Endothelial cell of umbilical vein (primary cell): ENCODE measurements at places on chromosomes 7 and 10. TPM values are rescaled to one million over a fixed set of nuclear protein-coding genes. Genes with fewer than 3 reads are reported as not detected.

The IDI2 gene
- not detected in 2 replicates for polyA plus RNA-seq

The FGFBP3 gene
- polyA plus RNA-seq: 0.11 TPM in 2 replicates

DNA sequence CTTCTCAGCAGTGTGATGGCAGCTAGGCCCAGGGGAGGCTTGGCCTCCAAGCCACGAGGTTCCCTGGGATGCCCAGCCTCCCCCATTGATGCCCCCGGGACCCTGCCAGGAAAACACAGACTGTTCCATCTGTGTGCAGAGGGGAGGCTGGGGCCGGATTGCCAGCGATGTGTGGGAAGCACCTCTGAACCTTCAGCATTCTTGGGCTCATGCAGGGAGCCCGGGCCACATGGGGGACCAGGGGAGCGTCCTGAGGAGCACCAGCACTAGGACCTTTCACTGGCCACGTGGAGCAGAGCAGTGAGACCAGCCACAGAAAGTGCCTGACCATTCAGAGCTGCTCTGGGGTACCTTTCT lies 2.6 kb downstream of the IMPDH1 start:
- H3K4me1 ChIP-seq: peaks cover 28% of the 10 kb centered on the region
- H3K27ac ChIP-seq: no peak overlapping the region
- no peak overlapping the region for H3K4me3 ChIP-seq
- DNase-seq: no peak
- no peaks in the 10 kb centered on the region for H3K36me3 ChIP-seq
- no peaks in the 10 kb centered on the region for H3K27me3 ChIP-seq

- DNase-seq: peak; percentile 74
- H3K27me3 ChIP-seq: no peaks in the 10 kb centered on the region
- no peaks in the 10 kb centered on the region for H3K36me3 ChIP-seq
- peaks cover 27% of the 10 kb centered on the region for H3K4me1 ChIP-seq
Observed at GRCh38 chr7:3436746-3437145, 135.7 kb downstream of the SDK1 start.

DNA sequence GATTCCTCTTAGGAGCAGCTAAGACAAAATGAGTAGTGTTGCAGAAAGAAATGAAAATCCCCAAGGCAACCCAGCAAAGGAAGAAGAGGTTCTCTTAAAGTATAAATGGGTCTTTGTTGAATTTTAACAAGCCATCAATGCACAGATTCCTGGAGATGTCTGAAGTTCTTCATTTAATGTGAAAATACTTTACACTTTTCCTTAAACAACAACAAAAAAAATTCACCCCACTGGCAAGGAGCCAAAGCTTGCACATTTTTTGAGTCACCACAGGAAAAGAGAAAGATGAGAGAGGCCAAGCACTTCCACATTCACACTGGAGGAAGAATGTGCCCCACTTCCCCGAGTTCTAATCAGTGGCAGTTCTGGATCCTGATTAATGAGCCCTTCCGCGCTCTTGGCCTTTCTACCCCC lies 286.4 kb upstream of the MEOX2 start:
- no peaks in the 10 kb centered on the region for H3K36me3 ChIP-seq
- H3K27ac ChIP-seq: no peak overlapping the region
- DNase-seq: peak; percentile 87
- peaks cover 23% of the 10 kb centered on the region for H3K4me1 ChIP-seq
- no peak overlapping the region for H3K4me3 ChIP-seq
- H3K27me3 ChIP-seq: no peaks in the 10 kb centered on the region

DNA sequence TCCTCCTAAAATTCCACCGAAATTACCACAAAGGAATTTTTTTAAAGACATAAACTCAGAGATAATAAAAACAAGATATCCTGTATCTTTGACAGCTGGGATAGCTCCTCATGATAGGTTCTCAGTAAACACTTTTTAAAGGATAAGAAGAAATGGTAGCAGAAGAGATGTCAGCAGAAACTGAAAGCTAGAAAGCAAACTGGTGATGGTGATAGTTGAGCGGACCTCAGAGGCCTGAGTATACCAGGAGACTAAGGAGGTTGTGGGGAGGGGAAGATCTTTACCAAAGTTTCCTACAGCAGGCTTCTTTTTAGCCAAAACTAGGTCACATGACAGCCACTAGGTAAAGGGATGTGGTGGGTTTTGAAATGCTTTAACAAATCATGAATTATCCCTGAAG lies 22.5 kb downstream of the PCGF5 start:
- no peak overlapping the region for H3K27ac ChIP-seq
- no peak for DNase-seq
- peaks cover 9% of the 10 kb centered on the region for H3K4me1 ChIP-seq
- H3K36me3 ChIP-seq: no peaks in the 10 kb centered on the region

GRCh38 chr10:92916433-92916832 lies 68.1 kb downstream of the EXOC6 start:
- H3K27ac ChIP-seq: no peak overlapping the region
- peaks cover 14% of the 10 kb centered on the region for H3K36me3 ChIP-seq
- no peaks in the 10 kb centered on the region for H3K27me3 ChIP-seq
- H3K4me1 ChIP-seq: no peaks in the 10 kb centered on the region
- DNase-seq: no peak

DNA sequence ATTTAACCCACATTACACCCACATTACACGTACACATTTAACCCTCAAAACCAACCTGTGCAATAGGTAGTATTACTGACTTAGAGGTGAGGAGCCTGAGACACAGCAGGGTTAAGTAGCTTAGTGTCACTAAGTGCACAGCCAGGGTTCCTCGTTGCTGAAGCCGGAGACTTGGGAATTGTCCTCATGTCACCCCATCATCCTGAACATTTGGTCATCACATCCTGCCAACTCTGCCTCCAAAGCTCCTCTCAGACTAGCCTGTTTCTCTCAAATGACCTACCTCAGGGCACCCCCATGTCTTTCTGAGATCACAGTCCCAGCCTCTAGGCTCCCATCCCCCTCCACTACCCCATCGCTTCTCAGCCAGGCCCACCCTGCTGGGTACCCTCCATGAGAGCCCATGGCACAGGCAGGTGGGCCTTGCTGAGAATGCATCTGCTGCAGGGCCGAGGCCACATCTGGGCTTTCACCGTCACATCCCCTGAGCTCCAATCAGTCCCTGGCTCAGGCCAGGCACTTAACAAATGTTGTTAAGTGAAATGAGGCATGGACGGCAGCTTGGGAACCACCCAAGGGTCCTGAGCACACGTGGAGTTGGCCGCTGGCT lies 21.1 kb upstream of the PCBD1 start:
- H3K27ac ChIP-seq: no peak overlapping the region
- H3K36me3 ChIP-seq: no peaks in the 10 kb centered on the region
- no peak for DNase-seq
- H3K27me3 ChIP-seq: peaks cover 4% of the 10 kb centered on the region
- H3K4me1 ChIP-seq: no peaks in the 10 kb centered on the region

DNA sequence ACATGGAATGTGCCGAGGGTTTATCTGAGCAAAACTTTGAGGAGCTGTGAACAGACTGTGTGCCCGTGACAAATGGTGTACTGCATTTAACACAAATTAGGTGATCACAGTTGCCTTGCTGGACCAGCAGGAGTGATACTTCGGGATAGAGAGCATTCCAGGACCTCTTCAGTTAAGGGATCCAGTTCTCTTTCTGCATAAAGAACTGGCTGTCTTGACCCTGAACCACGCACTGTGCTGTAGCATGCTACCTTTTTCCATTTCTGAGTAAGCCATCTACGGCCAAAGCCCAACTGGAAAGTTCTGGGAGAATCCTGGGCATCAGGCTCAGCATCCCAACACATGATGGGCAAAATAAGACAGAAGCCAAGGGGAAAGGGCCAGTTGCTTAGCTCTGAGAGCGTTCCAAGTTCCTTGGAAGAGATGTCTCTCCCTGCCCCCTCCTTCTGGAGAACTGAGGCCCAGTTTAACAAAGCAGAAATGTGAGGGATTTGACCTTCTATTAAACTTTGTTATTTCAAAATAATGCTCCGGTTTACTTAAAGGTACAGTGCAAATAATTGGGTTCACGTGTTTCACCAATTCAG lies 37.9 kb upstream of the ADD3 start:
- no peak for DNase-seq
- H3K4me1 ChIP-seq: peaks cover 33% of the 10 kb centered on the region
- H3K27me3 ChIP-seq: no peaks in the 10 kb centered on the region
- no peaks in the 10 kb centered on the region for H3K36me3 ChIP-seq
- no peak overlapping the region for H3K27ac ChIP-seq
- no peak overlapping the region for H3K4me3 ChIP-seq

GRCh38 chr10:55330486-55330885 lies 529.5 kb upstream of the PCDH15 start:
- no peak for DNase-seq
- no peaks in the 10 kb centered on the region for H3K36me3 ChIP-seq

- H3K4me1 ChIP-seq: peaks cover 21% of the 10 kb centered on the region
- no peaks in the 10 kb centered on the region for H3K27me3 ChIP-seq
- no peak overlapping the region for H3K4me3 ChIP-seq
- DNase-seq: no peak
Observed at GRCh38 chr7:37351716-37352115, 96.9 kb downstream of the ELMO1 start.

DNA sequence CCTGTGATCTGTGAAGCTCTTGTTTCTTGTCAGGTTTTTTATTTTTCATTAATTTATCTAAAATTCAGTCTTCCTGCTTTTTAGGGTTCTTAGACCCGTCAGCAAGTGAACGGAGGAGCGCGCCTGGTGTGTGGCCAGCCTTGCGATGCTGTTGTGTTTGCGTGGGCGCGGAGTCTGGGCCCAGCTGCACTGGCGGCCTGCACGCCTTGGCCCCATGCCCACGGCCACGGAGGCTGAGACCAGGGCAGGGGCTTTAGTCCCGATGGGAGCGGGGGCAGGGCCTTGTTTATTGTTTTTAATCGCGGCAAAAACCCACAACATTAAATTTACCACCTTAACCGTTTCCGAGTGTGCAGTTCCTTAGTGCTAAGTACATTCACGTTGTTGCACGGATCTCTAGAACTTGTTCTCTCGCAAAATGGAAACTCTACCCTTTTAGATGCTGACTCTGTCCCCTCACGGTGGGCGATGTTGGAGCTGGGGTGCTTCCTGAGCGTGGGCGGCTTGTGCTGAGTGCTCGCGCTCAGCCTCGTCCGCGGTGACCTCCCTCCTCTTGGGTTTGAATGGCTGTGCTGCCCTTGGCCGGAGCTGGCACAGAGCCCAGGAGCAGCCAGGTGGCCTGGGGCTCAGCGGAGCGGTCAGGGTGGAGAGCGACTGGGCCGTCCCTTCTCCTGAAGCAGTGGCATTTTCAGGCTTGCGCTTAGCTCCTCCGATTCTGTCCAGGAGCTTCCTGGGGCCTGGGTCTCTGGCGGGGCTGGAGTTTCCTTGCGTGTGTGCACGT lies 69.1 kb downstream of the INPP5A start:
- no peaks in the 10 kb centered on the region for H3K27me3 ChIP-seq
- H3K4me3 ChIP-seq: no peak overlapping the region
- no peaks in the 10 kb centered on the region for H3K4me1 ChIP-seq
- DNase-seq: no peak

- DNase-seq: peak; percentile 82
- peak overlapping the region; percentile 77 for H3K27ac ChIP-seq
- H3K4me1 ChIP-seq: peaks cover 52% of the 10 kb centered on the region
- no peaks in the 10 kb centered on the region for H3K36me3 ChIP-seq
- no peak overlapping the region for H3K4me3 ChIP-seq
Observed at GRCh38 chr10:95517536-95518454, 43.4 kb downstream of the SORBS1 start.

DNA sequence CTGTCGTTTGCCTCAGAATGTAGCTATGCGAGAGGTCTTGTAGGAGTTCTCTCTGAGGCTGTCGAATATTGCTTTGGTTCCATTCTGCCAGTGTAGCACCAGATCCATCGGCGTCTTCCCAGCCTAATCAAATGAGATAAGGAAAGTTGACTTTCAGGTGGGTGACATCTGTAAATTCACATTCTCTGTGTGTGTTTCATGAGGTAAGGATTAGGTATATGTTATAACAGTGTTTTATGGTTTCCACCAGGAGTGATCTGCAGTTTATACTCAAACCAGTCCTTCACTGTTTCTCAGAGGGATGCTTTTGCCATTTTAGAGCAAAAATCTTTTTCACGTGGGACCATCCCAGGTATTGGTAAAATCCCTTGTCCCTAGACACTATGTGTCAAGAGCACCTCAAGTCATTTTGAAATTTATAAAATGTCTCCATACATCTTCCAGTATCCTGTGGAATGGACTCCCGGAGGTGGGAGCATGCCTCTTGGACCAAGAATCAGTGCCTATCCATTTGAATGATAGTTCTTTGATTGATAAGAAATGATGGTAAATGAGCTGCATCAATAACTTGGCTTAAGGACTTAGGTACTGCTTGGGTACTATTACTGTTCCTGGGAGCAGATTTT lies 7.9 kb downstream of the ANKRD1 start:
- peaks cover 46% of the 10 kb centered on the region for H3K4me1 ChIP-seq
- H3K27me3 ChIP-seq: no peaks in the 10 kb centered on the region
- H3K4me3 ChIP-seq: no peak overlapping the region

DNA sequence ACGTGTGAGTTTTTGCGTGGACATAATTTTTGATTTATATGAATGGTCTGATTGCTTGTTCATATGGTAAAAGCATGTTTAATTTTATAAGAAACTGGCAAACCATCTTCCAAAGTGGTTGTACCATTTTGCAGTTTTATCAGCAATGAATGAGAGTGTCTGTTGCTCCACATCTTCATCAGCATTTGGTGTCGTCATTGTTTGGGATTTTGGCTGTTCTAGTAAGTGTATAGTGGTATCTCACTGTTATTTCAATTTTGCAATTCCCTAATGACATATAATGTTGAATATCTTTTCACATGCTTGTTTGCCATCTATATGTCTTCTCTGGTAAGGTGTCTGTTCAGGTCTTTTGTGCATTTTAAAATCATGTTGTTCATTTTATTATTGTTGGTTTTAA lies 13.2 kb upstream of the PLCE1 start:
- no peak overlapping the region for H3K27ac ChIP-seq
- no peak overlapping the region for H3K4me3 ChIP-seq
- H3K4me1 ChIP-seq: no peaks in the 10 kb centered on the region
- no peaks in the 10 kb centered on the region for H3K27me3 ChIP-seq

DNA sequence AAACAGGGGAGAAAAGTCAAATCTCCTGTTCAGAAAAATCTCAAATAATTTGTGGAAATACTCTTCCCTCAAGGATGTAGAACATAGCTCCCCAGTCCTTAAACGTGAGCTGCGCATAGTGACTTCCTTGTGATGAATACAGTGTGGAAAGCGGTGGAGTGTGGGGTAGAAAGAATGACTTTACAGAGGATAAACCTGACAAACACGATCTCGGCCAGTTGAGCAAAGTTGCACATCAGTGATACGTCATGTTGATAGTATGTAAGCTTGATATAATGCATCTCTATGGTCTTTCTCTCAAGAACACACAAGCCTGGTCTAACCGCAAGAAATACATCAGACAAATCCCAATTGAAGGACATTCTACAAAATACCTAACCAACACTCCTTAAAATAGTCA lies 32.0 kb upstream of the ZCCHC24 start:
- no peak for DNase-seq
- no peak overlapping the region for H3K4me3 ChIP-seq
- H3K4me1 ChIP-seq: no peaks in the 10 kb centered on the region
- no peaks in the 10 kb centered on the region for H3K36me3 ChIP-seq
- no peak overlapping the region for H3K27ac ChIP-seq

DNA sequence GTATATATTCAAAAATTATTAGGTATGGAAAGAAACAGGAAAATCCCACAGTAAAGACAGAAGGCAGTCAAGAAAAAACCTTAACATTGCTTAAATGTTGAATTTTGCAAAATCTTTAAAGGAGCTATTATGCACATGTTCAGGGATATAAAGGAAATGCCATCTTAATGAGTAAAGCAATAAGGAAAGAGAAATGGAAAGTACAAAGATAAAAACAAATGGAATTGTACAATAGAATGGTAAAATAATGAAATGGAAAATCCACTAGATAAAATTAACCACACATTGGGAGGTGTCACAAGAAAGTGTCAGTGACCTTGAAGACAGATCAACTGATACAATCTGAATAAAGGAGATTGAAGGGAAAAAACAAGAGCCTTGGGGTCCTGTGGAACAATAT lies 82.0 kb downstream of the KIF20B start:
- peak; percentile 51 for DNase-seq
- no peak overlapping the region for H3K27ac ChIP-seq
- no peaks in the 10 kb centered on the region for H3K36me3 ChIP-seq
- peaks cover 10% of the 10 kb centered on the region for H3K4me1 ChIP-seq
